ENCODE measurements at places on chromosomes 2 and 18.

GRCh38 chr18:67269206-67269605, 247.3 kb downstream of the DSEL start:
- no peak for DNase-seq

DNA sequence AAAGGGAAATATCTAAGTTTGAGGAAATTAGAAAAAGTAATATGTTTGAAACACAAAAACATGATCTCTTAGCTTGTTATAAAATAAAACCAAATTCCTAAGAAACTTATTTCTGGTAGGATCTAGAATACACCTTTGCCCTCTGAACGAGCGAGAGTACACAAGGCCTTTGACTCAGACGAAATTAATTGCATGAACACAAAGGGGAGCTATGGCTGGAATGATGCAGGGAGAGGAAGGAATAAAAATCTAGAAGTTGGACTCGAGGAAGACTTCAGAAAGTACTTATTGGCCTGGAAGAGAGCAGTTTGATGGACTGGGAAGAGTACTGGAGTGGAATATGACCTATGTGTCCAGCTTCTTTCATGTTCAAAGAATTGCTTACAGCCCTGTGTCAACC, 927 bp upstream of the CRYGD start:
- DNase-seq, result no peak

DNA sequence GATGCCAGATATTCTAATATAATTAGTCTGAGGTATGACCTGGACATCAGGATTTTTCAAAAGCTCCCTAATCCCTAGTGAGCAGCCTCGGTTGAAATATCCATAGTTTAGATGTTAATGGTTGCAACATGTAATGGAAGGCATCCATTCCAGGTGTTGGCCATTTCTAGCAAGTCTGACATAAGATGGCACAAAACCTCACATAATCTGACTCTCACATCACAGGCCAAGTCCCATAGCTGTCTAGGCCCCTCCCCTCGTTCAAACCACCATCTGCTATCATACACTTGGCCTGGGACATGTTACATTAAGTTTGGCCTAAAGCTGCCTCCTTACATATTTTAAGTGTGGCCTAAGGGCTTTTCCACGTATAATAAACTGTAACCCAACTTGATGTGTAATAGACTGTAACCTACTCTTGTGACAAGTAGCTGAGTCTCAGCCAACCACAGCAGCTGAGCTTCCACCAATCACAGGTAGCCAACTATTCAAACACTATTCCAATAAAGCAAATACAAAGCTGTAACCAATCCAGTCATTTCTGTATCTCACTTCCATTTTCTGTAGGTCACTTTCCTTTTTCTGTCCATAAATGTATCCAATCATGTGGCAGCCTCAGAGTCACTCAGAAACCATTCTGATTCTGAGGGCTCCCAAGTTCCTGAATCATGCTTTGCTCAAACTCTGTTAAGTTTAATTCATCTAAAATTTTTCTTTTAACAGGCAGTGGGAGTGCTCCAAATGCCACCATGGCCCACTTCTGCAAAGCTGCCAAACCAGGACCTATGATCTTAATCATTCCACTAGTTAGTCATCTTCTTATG, 59.4 kb downstream of the ADD2 start:
- DNase-seq, result no peak

GRCh38 chr2:235701206-235701981, 207.6 kb downstream of the AGAP1 start:
- no peak for DNase-seq

- peak; percentile 10 for DNase-seq
Measured at GRCh38 chr2:173075056-173075780, 428 bp upstream of the MAP3K20 start.

DNA sequence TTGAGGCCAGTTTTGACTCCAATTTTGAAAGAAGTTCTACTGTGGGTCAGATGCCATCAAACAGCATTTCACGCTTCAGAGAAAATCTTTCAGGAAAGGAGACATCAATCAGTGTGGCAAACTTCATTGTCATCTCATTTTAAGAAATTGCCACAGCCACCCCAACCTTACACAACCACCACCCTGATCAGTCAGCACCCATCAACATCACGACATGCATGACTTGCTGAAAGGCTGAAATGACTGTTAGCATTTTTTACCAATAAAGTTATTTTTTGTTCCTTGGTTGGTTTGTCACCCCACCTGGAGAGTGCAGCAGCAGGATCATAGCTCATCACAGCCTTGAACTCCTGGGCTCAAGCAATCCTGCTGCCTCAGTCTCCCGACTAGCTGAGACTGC, 10.4 kb downstream of the DNAJC10 start:
- DNase-seq, result no peak

GRCh38 chr2:236204953-236205352, 36.8 kb upstream of the GBX2 start:
- no peak for DNase-seq

DNA sequence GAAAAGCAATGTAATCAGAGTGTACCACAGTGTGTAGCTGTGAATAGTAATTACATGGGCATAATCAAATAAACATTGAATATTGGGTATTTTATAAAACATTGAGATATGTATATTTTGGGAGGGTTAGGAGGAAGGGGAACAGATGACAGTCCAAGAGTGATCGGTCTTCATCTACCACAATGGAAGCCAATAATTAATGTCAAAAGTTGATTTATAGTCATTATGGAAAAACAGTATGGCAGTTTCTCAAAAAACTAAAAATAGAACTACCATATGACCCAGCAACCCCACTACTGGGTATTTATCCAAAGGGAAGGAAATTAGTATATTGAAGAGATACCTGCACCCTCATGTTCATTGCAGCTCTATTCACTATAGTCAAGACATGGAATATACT, 5.8 kb upstream of the LAPTM4A start:
- DNase-seq, result no peak

DNA sequence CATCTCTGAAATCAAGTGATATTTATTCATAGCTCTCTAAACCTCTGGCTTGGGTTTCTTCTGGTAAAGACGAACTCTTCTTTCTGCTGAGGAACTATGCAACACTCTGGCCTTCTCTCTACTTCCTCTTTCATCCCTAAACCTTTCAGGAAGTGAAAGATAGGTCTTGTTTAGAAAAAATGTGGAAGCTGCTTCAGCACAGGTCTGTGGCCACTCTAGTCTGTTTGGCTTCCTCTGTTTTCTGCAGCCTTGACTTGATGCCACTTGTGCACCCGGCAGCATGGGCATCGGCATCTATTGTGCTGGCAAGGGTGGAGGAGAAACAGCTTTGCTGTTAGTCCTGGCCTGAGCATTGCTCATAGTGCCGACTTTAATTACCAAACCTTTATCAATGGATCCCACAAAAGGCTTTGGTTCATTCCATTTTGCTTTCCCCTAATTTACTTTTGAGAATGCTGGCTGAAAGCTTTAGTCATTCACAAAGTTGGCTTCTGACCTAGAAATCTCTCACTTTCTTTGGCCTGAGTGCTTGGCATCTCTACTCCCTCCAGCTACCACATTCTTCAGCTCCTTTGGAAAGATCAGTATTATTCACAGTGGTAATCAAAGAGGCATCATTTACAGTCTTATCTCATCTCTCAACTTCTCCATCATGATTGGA, 32.0 kb upstream of the GPR39 start:
- DNase-seq, result no peak

DNA sequence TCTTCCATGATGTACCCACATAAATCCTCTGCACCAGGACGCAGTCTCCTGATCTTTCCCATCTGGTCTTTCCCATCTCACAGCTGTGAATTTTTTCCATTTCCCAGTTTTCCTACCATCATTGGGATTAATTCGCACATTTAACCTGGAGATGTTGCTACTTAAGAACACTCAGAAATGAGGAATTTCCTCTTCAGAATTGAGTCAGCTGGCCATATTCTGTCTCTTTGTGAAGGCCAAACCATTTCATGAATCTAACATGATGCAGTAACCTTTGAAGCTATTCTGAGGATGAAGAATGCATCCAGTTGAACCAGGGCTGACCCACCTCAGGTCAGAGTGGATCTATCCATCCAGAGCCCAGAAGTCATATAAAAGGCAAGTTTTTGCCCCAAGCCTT, 326.8 kb downstream of the SETBP1 start:
- DNase-seq, result no peak

- no peak for DNase-seq
Measured at GRCh38 chr2:209495855-209496585, 72.2 kb downstream of the MAP2 start.

DNA sequence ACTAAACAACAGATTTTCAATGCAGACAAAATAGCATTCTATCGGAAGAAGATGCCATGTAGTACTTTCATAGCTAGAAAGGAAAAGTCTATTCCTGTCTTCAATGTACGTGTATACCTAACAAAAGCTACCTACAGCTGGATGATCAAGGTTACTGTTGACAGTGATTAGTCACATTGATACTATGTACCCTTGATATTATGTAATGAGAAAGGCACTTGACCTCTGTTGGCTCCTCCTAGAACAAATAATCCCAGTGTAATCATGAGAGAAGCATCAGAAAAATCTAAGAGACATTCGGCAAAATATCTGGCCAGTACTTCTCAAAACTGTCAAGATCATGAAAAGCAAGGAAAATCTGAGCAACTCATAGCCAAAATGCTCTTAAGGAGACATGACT, 44.4 kb upstream of the LRRTM4 start:
- no peak for DNase-seq

- peak; percentile 86 for DNase-seq
Measured at GRCh38 chr2:209473930-209474419, 50.1 kb downstream of the MAP2 start.

GRCh38 chr2:69192176-69192945, 179.4 kb downstream of the ANTXR1 start:
- DNase-seq, result no peak

All from Jurkat, Clone E6-1 (cell line).